ENCODE measurements at places on chromosomes 5 and 9. TPM values are rescaled to one million over a fixed set of nuclear protein-coding genes. Genes with fewer than 3 reads are reported as not detected.

WDR38 gene
- total RNA-seq = not detected

TMEM171 gene
- 6.9 TPM for total RNA-seq

FBP2 gene
- 26.9 TPM for total RNA-seq

SPRY4 gene
- 26.0 TPM for total RNA-seq

NRARP gene
- total RNA-seq = 10.1 TPM

OMD gene
- 4.1 TPM for total RNA-seq

FOXD4L4 gene
- total RNA-seq = 0.06 TPM

BTNL3 gene
- not detected for total RNA-seq

TMEM174 gene
- 6.8 TPM for total RNA-seq

PDE6A gene
- total RNA-seq = 0.06 TPM

CXCL14 gene
- 37.1 TPM for total RNA-seq

CTSV gene
- total RNA-seq = 4.4 TPM

MIGA2 gene
- total RNA-seq = 28.7 TPM

CARD9 gene
- total RNA-seq = 5.7 TPM

IFNA10 gene
- not detected for total RNA-seq

PCDHGB7 gene
- 15.8 TPM for total RNA-seq

ZNF483 gene
- total RNA-seq = 14.8 TPM

RNF208 gene
- total RNA-seq = 4.1 TPM

SLC34A1 gene
- 166 TPM for total RNA-seq

COL23A1 gene
- total RNA-seq = 7.5 TPM

CNTNAP3 gene
- total RNA-seq = 9.2 TPM

CAMLG gene
- 43.7 TPM for total RNA-seq

PNPLA7 gene
- 4.3 TPM for total RNA-seq

SAXO1 gene
- 0.93 TPM for total RNA-seq

SLC6A19 gene
- total RNA-seq = 33.0 TPM

HTR4 gene
- 0.35 TPM for total RNA-seq

DCP2 gene
- total RNA-seq = 95.8 TPM

FAM169A gene
- total RNA-seq = 24.1 TPM

ADRB2 gene
- total RNA-seq = 3.0 TPM

SPATA31E1 gene
- total RNA-seq = not detected

SMIM32 gene
- 18.6 TPM for total RNA-seq

BARX1 gene
- 0.23 TPM for total RNA-seq

PCDHGA7 gene
- 8.0 TPM for total RNA-seq

FCHO2 gene
- total RNA-seq = 29.2 TPM

NPR3 gene
- total RNA-seq = 27.6 TPM

PTPN3 gene
- 30.4 TPM for total RNA-seq

PCDHGA12 gene
- 10.0 TPM for total RNA-seq

PTGDS gene
- total RNA-seq = 43.3 TPM

TCF7 gene
- total RNA-seq = 4.7 TPM

NMUR2 gene
- total RNA-seq = 0.12 TPM

SLC23A1 gene
- total RNA-seq = 6.2 TPM

OR1L1 gene
- not detected for total RNA-seq

PCDHGB4 gene
- total RNA-seq = 14.1 TPM

ADAMTS6 gene
- total RNA-seq = 7.6 TPM

SLC36A2 gene
- total RNA-seq = 6.4 TPM

MEIKIN gene
- total RNA-seq = not detected

IRX4 gene
- total RNA-seq = 0.23 TPM

ERGIC1 gene
- 92.4 TPM for total RNA-seq

PPP2R2B gene
- total RNA-seq = 10.3 TPM

FAM153A gene
- 0.58 TPM for total RNA-seq

DNAJC21 gene
- total RNA-seq = 23.2 TPM
